ENCODE measurements at places on chromosomes 5 and 9. TPM values are rescaled to one million over a fixed set of nuclear protein-coding genes. Genes with fewer than 3 reads are reported as not detected.

Gene TRIM36
- 0.44 TPM for total RNA-seq

Gene SPRY4
- 10.2 TPM for total RNA-seq

Gene HMGCR
- 10.2 TPM for total RNA-seq

Gene C5orf58
- 1.0 TPM for total RNA-seq

Gene GFM2
- total RNA-seq: 47.3 TPM

Gene WWC1
- total RNA-seq: 2.2 TPM

Gene SLC45A2
- not detected for total RNA-seq

Gene PCDHGA3
- 12.2 TPM for total RNA-seq

Gene IFNK
- total RNA-seq: not detected

Gene STPG3
- 0.58 TPM for total RNA-seq

Gene TMCO6
- total RNA-seq: 2.6 TPM

Gene SLC23A1
- not detected for total RNA-seq

Gene SPATA31A3
- not detected for total RNA-seq

Gene TAF11L10
- total RNA-seq: not detected

Gene NME5
- total RNA-seq: 4.7 TPM

Gene C6
- total RNA-seq: 89.5 TPM

Gene AGXT2
- not detected for total RNA-seq

Gene NUTM2F
- not detected for total RNA-seq

Gene TEX48
- not detected for total RNA-seq

Gene SV2C
- total RNA-seq: 0.44 TPM

Gene MSX2
- total RNA-seq: 2.3 TPM

Gene KIF4B
- total RNA-seq: not detected

Gene REEP2
- total RNA-seq: 6.6 TPM

Gene MEF2C
- 54.2 TPM for total RNA-seq

Gene TXNDC8
- not detected for total RNA-seq

Gene CDK7
- total RNA-seq: 10.5 TPM

Gene OR1Q1
- total RNA-seq: not detected

Gene DMAC1
- total RNA-seq: 139 TPM

Gene COL23A1
- total RNA-seq: 27.4 TPM

Gene ROPN1L
- 0.38 TPM for total RNA-seq

Gene SPINK5
- 0.47 TPM for total RNA-seq

Gene MEIKIN
- total RNA-seq: not detected

Gene CSF1R
- total RNA-seq: 15.5 TPM

Gene CLIC3
- 1.6 TPM for total RNA-seq

Gene SEPTIN8
- 27.2 TPM for total RNA-seq

Gene EIF4EBP3
- total RNA-seq: 13.1 TPM

Gene MTX3
- total RNA-seq: 10.4 TPM

Gene SNX24
- total RNA-seq: 16.0 TPM

Gene PTGER4
- total RNA-seq: 6.2 TPM

Gene GABRA6
- total RNA-seq: not detected

Gene PCDHB15
- total RNA-seq: 2.8 TPM

Gene ZNF782
- total RNA-seq: 3.7 TPM

Gene AQP3
- 13.6 TPM for total RNA-seq

Gene KIF27
- 4.1 TPM for total RNA-seq

Gene PDLIM4
- total RNA-seq: 4.8 TPM

Gene RELL2
- total RNA-seq: 1.0 TPM

Gene KCNN2
- total RNA-seq: 7.2 TPM

Gene NSA2
- total RNA-seq: 44.1 TPM

Gene GFI1B
- 0.27 TPM for total RNA-seq

Gene DBH
- not detected for total RNA-seq

Gene SPINK13
- total RNA-seq: not detected

Gene PSAT1
- total RNA-seq: 0.77 TPM

Gene ALAD
- total RNA-seq: 75.6 TPM

Gene PIP5K1B
- 71.9 TPM for total RNA-seq

Gene GAPT
- 0.22 TPM for total RNA-seq

Gene DOCK8
- 3.7 TPM for total RNA-seq

Gene FAXDC2
- 23.5 TPM for total RNA-seq

Gene SAXO1
- 0.03 TPM for total RNA-seq

Gene ADAMTS2
- total RNA-seq: 4.6 TPM
